Stimulated activated CD4-positive, alpha-beta T cell treated with anti-CD3 and anti-CD28 coated beads, Interleukin-1b, Interleukin-23, amount 100 ng/mL, for 1 hour (primary cell): ENCODE measurements at places on chromosomes 12 and 14.
A peak's percentile ranks its signal among the peaks of the same experiment; 100 is the strongest.

DNA sequence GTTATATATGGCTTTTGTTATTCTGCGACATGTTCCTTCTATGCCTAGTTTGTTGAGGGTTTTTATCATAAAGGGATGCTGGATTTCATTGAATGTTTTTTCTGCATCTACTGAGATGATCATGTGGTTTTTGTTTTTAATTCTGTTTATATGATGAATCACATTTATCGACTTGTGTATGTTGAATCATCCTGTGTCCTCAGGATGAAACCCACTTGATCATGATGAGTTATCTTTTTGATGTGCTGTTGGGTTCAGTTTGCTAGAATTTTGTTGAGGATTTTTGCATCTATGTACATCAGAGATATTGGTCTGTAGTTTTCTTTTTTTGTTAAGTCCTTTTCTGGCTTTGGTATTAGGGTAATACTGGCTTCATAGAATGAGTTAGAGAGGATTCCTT, 291.2 kb downstream of the AKAP6 start:
- DNase-seq = no peak

DNA sequence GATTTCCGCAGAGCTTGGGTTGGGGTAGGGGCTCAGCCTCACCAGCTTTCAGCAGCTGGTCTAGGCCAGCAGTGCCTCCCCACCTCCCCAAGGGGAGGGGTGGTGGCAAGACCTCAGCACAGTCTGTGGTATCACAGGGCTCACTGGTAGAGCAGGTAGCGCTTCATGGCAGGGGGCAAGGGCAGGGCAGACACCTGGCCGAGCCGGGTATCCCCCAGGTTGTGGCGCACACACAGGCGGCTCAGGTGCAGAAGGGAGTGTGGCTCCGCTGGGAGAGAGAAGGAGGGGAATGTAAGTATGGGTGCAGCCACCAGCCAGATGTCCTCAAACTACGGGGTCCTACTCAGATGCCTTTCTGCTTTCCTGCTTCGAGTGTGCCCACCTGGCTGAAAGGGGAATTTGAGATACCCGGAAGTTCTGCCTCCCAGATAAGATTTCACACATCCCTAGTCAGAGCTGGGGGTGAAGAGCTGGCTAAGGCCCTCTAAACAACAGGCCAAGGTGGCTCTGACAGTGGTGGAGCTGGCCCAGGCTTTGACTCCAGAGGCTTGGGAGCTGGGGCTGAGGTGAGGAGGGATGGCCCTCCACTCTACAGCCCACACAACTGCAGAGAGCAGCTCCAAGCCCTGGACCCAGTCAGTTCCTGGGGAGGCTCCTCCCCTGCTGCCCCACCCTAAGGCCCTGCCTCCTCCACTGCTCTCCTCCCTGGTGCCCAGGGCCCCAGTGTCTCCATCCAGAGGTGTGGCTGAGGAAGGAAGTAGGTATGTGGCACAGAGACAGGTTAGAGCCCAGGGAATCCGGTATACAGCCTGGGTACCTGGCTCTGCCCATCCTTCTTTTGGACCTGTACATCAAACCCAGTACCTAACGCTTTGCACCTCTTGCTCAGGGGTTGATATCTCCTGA, 1.8 kb downstream of the SPSB2 start:
- DNase-seq = no peak

DNA sequence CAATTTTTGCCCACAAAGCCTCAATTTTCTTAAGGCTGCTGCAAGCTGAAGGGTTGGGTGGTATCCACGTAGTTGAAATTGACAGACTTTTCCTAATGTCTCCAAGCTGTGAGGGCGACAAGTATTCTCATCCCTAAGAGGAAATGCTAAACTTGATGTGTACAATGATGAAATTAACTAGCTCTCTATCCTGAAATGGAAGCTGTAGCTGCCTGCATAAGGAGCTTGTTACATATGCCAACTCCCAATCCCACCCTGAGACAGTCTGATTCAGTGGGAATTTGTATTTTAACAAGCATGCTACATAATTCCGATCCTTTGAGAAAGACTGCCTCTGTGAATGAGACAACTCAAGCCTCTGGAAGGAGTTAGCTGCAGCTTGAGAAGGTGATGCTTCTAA, 45.7 kb upstream of the MDM1 start:
- no peak for DNase-seq

DNA sequence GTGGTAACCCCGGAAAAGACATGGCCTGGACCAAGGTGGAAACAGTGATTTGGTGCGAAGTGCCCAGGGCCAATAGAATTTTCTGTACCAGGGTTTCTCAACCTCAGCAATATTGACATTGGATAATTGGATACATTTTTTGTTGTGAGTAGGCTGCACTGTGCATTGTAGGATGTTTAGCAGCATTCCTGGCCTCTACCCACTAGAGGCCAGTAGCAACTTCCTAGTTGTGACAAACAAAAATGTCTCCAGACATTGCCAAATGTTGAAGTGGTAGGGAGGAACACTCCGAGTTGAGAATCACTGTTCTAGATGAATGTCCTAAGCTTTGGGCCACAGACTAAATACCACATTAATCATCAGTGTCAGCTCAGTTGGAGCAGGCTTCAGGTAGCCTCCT, 6.2 kb upstream of the CGRRF1 start:
- no peak for DNase-seq

- DNase-seq = no peak
Observed at GRCh38 chr12:105218434-105218833, 17.5 kb downstream of the APPL2 start.

- peak; percentile 21 for DNase-seq
Observed at GRCh38 chr14:55354500-55354899, 57.1 kb downstream of the ATG14 start.

DNA sequence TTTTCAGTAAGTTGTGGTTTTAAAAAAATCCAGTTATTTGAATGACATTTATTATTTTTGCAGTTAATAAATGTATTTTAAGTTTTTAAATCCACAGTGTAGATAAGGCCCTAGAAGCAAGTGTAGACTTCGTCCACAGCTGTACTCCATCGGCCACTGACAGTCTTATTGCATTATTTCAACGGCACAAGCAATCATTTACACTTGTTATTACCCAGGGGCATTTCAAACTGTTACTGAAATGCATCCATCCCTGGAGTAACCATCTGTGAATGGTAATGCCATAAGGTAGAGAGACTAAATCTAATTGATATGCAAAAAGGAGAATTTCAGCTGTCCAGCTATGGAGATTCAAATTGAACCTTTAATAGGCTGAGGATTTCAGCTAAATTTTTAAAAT, 48.4 kb downstream of the BICD1 start:
- no peak for DNase-seq

DNA sequence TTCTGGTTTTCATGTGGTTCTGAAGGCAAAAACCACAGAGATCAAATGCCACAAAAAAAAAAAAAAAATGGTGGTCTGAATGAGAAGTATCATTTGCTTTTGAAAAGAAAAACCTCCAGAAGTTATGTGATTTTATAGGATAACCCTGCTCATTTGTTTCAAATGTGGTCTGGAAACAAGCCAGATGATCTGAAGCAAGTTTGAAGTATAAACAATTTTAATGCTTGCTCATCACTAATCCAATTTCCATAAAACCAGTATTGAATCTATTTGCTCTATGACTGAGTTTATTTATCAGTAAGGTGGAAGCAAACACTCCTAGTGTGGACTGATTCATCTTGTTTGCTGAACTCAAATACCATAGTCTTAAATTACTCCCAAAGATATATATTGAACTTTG, 407.3 kb upstream of the FLRT2 start:
- no peak for DNase-seq

DNA sequence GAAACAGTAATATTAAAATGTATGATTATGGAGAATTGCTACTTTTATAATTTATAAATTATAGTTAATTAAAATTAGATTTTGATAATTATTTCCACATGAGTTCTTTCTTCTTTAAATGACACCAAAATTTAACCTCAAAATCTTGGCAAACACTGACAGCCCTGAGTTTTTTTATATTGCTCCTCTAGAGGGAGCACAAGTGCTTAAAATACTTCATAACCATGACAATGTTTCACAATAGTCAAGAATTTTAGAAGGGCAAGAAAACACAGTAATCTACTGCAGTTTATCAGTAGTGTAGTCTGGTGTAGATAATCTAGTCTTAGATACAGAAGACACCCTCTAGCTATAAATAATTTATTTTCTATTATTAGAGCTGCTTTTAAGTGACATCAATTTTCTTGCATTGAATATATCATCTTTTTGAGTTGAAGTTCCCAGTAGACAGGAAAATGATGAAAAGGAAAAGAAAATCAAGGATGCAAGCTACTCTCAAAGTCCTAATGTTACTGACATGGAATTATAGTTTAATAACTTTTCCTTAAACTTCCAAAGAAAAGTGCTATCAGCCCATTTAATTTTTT, 14.3 kb upstream of the PTGER2 start:
- no peak for DNase-seq

- DNase-seq = no peak
Observed at GRCh38 chr12:30805959-30806358, 51.2 kb upstream of the CAPRIN2 start.

- no peak for DNase-seq
Observed at GRCh38 chr14:61130512-61131260, 149.6 kb downstream of the SLC38A6 start.

DNA sequence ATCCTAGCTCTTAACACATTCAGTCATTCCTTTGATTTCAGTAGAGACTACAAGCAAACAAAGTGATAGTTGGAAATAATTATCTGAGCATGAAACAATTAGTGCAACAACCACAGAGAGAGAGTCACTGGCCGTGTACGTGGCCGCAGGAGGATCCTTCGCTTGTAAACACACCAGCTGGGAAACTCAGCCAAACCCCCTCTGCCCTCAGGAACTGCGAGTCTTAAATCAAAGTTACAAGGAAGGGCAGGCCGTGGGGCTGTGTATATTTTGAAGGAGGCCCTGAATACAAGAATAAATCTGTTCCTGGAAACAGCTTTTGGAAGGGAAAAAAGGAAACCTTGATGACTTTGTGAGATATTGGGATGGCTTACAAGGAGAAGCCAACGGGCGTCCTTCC, 164.5 kb downstream of the ANO2 start:
- DNase-seq = no peak

DNA sequence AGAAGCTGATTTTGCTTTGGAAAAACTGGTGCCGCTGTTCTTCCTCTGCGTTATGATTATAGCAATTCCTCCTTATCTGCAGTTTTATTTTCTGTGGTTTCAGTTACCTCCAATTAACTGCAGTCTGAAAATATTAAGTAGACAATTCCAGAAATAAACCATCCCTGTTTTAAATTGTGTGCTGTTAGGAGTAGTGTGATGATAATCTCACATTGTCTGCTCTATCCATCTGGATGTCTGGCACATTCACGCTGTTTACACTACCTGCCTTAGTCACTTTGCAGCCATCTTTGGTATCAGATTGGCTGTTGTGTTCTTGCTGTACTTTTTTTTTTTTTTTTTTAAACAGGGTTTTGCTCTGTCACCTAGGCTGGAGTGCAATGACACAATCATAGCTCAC, 141.0 kb downstream of the GRIP1 start:
- no peak for DNase-seq

GRCh38 chr14:74558655-74559054, 53.4 kb downstream of the LTBP2 start:
- no peak for DNase-seq

DNA sequence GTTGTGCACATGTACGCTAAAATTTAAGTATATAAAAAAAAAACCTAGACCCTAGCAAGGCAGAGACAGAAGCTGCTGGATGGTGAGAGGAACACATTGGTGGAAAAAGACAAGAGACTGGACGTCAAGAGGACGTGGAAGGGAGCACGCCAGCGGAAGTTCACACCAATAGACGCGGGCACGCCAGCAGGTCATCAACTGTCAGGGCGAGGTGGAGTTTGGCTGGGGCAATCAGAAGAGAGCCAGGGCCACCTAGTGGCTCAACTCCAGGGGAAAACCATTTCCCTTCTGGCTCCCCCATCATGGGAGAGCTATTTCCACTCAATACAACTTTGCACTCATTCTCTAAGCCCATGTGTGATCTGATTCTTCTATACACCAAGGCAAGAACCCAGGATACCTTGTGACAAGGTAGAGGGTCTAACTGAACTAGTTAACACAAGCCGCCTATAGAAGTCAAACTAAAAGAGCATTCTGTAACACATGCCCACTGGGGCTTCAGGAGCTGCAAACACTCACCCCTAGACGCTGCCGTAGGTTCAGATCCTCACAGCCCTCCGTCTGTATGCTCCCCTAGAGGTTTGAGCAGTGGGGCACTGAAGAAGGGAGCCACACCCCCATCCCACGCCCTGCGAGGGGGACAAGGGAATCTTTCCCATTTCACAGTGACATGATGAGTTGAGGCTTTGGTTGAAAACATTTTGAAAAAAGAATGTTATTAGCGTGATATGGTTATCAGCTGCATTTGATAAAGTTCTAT, 702.7 kb downstream of the TMTC2 start:
- no peak for DNase-seq

DNA sequence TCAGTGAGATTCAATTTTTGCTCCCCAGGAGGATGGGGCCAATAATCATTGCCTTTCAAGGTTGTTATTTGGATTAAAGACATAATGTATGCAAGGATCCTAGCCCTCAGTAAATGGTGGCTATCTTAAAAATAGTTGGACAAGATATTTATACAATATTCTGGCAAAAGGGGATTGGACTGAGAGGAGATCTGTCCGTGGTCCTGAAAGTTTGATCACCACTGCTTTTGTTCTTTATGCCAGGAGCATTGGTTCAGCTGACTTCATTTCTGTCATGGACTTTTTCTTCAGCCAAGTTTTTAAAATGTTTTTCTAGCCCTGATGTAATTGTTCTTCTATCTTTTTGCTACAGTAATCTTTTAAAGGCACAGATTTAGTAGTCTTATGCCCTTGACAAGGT, 70.2 kb upstream of the TCL1A start:
- no peak for DNase-seq

DNA sequence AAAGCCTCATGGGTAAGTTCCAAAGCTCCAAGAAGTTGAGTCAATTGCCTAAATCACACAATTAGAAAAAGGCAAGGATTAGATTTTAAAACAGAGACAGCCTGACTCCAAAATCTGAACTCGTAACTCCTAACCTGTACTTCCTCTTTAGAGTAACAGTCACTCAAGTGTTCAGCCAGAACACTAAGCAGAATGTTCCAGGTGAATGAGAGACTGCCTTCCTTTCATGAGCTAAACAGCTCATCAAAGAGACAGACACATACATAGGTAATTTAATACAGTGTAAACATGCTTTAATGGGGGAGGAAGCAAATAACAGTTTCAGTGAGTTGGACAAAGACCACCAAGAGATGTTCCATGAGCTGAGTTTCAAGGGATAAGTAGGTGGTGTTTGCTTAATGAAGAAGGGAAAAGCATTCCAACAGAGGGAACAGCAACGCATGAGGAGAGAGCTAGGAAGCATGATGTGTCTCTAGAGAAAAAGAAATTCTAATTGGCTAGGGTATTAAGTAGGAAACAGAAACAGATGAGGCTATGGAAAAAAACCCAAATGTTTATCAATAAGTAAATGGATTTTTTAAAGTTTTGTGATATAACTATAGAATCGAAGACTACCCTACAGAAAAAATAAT, 403.9 kb downstream of the MED13L start:
- no peak for DNase-seq

- DNase-seq = no peak
Observed at GRCh38 chr12:97316321-97316720, 146.3 kb upstream of the RMST start.

- no peak for DNase-seq
Observed at GRCh38 chr14:92160619-92161018, 38.9 kb downstream of the CPSF2 start.
